G401 (cell line): ENCODE measurements at places on chromosomes 5 and 9. TPM values are rescaled to one million over a fixed set of nuclear protein-coding genes. Genes with fewer than 3 reads are reported as not detected.

DNA sequence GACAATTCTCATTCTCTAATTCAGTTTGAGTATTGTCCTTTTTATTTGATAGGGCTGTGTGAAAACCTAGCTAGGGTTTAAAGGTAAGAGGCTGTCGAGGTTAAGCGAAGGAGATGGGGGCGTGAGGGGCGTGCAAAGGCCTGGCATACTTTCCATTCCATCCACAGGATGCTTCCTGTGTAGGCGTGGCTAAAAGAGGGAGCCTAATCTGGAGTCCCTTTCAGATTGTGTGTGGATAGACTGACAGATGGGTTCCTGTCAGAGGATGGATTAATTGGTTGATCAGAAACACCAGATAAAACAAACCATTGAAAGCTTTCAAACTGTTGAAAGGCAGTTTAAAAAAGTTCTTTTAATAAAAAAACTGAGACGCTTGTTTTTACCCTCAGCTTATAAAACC lies 1.1 kb upstream of the ELL2 start:
- no peak for DNase-seq

NDUFS4 gene
- 116 and 127 TPM in 2 replicates for total RNA-seq

DNA sequence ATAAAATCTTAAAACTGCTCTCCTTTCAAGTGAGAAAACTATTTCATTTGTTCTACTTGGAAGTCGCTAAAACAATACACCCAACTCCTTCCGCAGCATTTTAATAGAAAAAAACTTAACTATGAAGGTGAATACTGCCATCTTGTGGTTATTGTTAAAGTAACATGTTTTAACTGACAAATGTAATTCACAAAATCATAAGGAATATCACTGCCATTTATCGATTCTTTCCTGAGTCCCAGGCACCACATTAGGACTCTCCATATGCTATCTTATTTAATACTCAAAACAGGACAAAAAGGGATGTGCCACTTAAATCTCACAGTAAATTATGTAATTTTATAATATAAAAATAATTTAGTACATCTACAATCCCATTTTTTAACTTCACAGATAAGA lies 130.5 kb upstream of the ITGA1 start:
- peak; percentile 43 for DNase-seq

DNA sequence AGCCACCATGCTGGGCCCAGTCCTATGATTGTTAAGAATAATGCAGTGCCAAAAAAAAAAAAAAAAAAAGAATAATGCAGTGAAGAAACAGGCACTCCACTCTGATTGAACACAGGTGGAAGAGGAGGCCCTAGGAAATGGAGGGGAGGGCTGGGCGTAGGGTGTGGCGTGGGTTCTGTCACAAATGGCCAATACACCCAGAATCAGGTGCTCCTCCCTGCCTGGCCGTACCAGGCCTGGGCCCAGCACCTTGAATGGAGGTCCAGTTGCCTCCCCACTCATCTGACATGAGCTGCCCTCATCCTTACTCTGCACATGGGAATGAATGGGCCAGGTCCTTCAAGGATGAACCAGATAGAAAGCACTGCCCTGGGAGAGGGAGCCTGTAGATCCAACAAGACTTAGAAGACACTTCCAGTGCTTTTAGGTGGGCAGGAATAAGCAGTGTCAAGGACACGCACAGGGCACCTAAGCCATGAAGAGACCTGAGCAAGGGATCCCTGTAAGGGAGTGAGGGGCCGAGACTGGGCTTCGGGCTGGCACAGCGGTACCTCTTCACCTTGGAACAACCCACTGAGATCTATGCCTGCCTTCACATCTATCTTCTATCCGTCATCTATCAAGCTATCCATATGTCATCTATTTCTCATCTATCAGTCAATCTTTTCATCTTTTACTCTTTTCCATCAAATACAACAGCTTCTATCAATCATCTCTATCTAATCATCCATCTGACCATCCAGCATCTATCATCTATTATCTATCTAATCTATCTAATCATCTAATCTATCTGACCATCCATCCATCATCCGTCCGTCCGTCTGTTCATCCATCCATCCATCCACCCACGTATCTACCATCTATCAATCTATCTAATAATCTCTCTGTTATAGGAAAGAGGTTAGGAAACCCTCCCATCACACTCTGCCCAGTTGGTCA lies 15.9 kb downstream of the NINJ1 start:
- no peak for DNase-seq

ADGRD2 gene
- not detected in 2 replicates for total RNA-seq

DNA sequence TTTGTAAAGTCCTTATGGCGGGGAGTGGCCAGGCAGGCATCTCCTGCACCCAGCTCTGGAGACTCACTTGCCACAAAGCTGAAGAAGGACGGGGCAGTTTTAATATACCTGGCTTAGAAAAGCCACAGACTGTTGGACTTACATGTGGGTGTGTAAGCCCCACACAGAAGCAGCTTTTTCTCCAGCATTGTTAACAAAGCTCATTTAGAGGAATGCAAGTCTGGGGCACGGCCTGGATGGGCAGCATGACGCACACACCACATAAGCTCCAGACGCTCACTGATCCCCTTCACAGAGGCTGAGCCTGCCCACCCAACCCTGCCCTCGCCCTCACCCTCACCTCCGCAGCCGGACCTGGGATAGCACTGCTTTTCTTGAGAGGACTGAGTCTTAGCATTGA lies 58.0 kb upstream of the PDE8B start:
- no peak for DNase-seq

GRCh38 chr5:104533498-104533897 lies 970.9 kb upstream of the NUDT12 start:
- DNase-seq = no peak

PCDHA9 gene
- total RNA-seq = not detected in 2 replicates

OR1Q1 gene
- not detected in 2 replicates for total RNA-seq

RNF44 gene
- 4.0 and 6.7 TPM in 2 replicates for total RNA-seq

DNA sequence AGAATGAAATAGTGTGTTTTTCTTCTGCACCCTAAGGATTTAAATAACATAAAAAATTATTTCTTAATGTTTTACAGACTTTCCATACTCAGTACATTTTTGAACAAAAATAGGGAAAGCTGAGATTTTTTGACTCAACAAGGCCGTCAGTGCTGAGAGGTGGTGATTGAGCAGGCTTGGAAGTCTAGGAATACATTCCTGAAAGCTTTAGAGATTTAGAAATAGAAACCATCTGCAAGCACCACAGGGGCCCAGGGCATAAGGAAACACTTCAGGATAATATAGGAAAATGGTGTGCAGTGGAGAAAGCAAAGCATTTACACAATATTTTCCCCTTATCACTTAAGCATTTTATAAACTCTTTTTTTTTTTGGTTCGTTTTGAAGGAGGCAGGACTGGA lies 5.2 kb downstream of the BASP1 start:
- peak; percentile 69 for DNase-seq

GABRA1 gene
- total RNA-seq = not detected in 2 replicates

LCN6 gene
- not detected in 2 replicates for total RNA-seq

DNA sequence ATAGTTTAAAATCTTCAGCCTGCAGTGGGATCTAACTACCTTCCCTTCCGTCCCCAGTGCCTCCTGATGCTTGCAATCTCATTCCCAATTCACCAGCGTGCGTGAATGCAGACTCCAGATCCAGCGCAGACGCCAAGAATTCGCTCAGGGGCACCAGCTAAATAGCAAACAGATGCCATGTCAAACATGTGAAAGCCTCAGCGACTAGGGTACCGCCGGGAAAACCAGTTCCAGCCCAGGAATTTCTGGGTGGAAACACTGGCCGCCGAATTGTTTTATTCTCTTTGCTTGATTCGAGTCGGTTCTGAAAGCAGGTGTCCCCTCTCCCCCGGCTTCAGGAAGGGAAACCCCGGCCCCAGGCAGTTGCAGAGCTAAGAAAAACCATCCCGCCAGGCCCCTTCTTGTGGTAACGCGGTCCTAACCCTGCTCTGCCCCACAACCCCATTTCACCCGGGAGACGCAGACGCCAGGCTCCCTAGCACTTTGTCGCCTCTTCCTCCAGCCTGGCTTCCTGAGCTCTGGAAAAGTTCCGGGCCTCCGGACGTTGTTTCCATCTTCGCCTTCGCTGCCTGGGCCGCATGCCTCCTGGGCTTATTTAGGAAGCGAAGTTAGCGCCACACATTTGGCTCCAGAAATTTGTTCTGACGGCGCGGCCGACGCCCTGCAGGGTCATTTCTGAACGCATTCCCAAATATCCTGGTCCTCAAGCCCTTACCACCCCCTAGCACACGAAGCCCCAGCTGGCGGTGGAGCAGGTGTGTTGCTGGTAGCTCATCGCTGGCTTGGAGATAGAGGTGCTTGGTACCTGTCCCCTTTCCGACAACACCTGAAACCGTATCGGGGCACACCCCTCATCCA lies 665 bp upstream of the LVRN start:
- DNase-seq = no peak

DNA sequence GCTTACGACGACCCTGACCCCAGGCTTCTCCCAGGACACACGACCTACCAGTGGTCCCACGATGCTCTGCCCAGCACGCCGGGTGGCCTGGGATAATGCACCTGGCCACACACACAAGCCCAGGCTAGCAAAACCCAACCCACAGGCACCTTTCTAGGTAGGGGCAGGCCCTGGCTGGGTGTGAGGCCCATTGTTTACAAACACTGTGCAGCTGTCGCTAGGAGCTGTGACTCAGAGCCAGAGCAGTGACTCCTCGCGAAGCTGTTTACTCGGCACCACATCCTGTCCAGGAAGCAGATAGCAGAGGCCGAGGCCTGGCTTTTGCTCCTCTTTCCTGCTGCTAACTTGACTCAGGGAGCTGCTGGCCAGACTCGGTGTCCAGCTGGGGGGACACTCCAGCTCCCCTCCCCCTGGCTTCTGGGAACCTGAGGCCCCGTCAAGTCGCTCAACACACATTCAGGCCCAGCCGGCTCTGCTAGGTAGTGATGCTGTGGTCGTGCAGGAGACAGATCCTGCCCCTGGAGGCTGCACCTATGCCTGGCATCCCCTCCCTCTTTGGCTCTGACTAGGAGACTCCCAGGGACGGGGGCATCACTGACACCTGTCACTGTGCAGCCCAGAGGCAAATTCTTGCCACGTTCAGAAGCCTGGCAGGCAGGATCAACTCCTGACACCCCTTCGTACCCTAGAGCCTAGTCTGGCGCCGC lies 12.8 kb upstream of the RALGDS start:
- DNase-seq = peak; percentile 47

DNA sequence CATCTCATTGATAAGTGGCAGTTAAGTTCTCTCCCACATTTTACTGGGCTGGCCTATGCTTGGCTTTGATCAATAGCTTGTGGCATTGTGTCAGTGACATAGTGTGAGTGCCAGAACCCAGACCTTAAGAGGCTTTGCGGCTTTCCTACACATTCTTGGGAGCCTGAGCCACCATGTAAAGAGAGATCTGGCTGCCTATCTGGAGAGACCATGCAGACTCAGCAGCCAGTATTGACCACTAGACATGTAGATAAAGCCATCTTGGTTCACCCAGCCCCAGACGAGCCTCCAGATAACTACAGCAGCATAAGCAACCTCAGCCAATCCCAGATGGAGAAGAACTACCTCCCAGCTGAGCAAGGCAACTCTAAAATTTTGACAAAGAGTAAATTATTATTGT lies 28.6 kb downstream of the C9orf153 start:
- no peak for DNase-seq

- DNase-seq = no peak
Measured at GRCh38 chr5:134053840-134054338, 49.1 kb upstream of the VDAC1 start.

GRCh38 chr9:16401701-16402100 lies 468.8 kb downstream of the BNC2 start:
- no peak for DNase-seq

ARHGEF37 gene
- total RNA-seq = not detected in 2 replicates

GRCh38 chr5:64790210-64790609 lies 21.5 kb downstream of the CWC27 start:
- no peak for DNase-seq

- no peak for DNase-seq
Measured at GRCh38 chr5:138212828-138213160, 329 bp downstream of the CDC23 start.

STKLD1 gene
- 0.37 and 1.1 TPM in 2 replicates for total RNA-seq

GRCh38 chr9:116000748-116001329 lies 152.8 kb upstream of the PAPPA start:
- DNase-seq = peak; percentile 9

- no peak for DNase-seq
Measured at GRCh38 chr9:131017067-131017466, 8.1 kb downstream of the LAMC3 start.

CDX1 gene
- total RNA-seq = not detected in 2 replicates

ZNF608 gene
- total RNA-seq = 25.7 and 34.8 TPM in 2 replicates

DNA sequence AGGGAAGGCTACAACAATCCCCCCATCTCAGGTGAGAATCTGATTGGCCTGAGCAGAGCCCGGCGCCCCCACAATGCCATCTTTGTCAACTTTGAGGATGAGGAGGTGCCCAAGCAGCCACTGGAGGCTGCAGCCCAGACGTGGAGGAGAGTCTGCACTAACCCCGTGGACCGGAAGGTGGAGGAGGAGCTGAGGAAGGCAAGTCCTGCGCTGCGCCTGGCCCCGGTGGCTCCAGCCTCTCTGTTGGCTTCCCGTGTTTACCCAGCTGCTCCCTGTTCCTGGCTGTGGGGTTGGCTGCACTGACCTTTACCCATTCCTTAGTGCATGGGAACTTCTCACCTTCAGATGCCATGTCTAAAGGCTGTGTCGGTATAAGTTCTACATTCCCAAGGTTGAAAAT lies 11.0 kb upstream of the CEL start:
- no peak for DNase-seq

CORO2A gene
- total RNA-seq = 8.0 and 9.3 TPM in 2 replicates

GRCh38 chr5:174570662-174571061 lies 153.7 kb upstream of the MSX2 start:
- DNase-seq = no peak

DNA sequence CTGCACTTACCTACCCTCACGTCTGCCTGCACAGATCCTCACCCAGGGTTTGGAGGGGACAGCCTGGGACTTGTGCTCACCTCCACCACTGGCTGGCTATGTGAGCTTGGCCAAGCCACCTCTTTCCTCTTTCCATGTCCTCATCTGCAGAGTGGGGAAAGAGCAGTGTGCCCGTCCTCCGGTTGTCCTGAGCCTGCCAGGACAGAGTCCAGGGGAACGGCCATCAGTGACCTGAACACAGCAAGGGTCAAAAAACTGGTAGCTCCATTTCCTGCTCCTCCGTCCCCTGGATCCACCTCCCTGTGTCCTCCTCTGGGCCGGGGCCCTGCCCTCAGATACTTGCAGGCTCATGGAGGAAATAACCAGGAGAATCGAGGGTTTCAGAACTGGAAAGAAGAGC lies 187.7 kb downstream of the OLFM1 start:
- no peak for DNase-seq

GRCh38 chr9:136763649-136764035 lies 676 bp downstream of the LCN15 start:
- DNase-seq = no peak

- DNase-seq = peak; percentile 53
Measured at GRCh38 chr5:11130131-11130530, 369.1 kb upstream of the DAP start.

GRCh38 chr5:86570427-86571083 lies 47.2 kb upstream of the COX7C start:
- no peak for DNase-seq

GRCh38 chr5:66697796-66698564 lies 101.8 kb downstream of the MAST4 start:
- no peak for DNase-seq

- no peak for DNase-seq
Measured at GRCh38 chr9:131731644-131732043, 8.2 kb downstream of the RAPGEF1 start.

C8G gene
- total RNA-seq = 0.92 TPM in 1 of 2 replicates, not detected in the other
